Activated CD4-positive, alpha-beta T cell treated with anti-CD3 and anti-CD28 coated beads, Interleukin-2, amount 10 ng/mL, durations not matched to agents 24 days and 14 days (primary cell): ENCODE measurements at places on chromosomes 16 and 17. TPM values are rescaled to one million over a fixed set of nuclear protein-coding genes. Genes with fewer than 3 reads are reported as not detected.

The ABCC12 gene
- total RNA-seq, result not detected in 2 replicates

The KRTAP4-3 gene
- not detected in 2 replicates for total RNA-seq

The MPV17L gene
- total RNA-seq, result 0.09 and 0.21 TPM in 2 replicates

The GRAPL gene
- total RNA-seq, result 4.8 and 6.4 TPM in 2 replicates

The CX3CL1 gene
- not detected in 2 replicates for total RNA-seq

The HOXB8 gene
- not detected in 2 replicates for total RNA-seq

The HSPB9 gene
- total RNA-seq, result not detected in 2 replicates

The NLRP1 gene
- total RNA-seq, result 19.6 and 23.0 TPM in 2 replicates

The NECAB2 gene
- total RNA-seq, result not detected in 2 replicates

The IL32 gene
- 918 and 934 TPM in 2 replicates for total RNA-seq

The TPPP3 gene
- not detected in 2 replicates for total RNA-seq
